ENCODE measurements at places on chromosomes 16 and 17. TPM values are rescaled to one million over a fixed set of nuclear protein-coding genes. Genes with fewer than 3 reads are reported as not detected.

The PDILT gene
- not detected for total RNA-seq

The CCL13 gene
- not detected for total RNA-seq

- DNase-seq = no peak
These were observed 23.1 kb downstream of the PDIA2 start for GRCh38 chr16:305916-306626.

The TNFRSF17 gene
- total RNA-seq = not detected

DNA sequence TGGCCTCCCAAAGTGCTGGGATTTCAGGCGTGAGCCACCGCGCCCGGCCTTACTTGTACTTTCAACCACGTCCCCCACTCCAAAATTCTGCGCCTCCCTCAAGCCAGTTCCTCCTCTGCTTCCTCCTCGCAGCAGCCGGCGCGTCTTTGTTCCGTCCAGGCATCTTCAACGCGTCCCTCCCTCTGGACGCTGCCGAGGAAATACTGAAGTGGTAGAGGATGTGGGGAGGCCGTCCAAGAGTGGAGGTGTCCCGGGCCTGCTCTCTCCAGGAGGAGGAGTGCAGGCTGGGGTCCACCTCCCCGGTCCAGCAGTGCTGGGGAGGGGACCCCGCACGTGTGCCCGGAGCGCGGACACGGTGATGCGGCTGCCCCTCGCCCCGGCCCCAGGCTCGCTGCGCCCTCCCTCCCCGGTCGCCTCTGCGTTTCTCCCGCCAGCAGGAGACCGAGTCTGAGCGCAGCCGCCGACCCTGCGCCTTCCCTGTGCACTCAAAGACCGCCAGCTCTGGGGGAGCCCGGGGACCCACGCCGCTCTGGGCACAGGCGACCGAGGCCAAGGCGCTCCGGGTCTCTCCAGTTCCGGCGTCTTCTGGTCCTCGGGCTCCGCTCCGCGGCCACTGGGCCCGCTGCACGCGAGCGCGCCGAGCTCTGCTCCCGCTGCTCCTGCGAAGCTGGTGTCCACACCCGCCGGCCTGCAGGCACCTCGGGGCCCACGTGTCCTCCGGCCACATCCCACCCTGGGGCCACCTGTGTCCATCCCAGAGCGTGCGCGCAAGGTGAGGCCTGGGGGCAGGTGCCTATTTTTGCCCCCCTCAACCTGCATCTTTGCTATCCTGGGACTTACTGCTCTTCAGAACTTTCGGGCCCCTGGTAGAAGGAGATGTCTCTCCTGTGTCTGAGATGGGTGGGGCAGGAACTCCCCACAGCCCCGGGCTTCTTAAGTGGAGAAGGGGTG lies 31.7 kb downstream of the OSBPL7 start:
- no peak for DNase-seq

The CACNG4 gene
- not detected for total RNA-seq

DNA sequence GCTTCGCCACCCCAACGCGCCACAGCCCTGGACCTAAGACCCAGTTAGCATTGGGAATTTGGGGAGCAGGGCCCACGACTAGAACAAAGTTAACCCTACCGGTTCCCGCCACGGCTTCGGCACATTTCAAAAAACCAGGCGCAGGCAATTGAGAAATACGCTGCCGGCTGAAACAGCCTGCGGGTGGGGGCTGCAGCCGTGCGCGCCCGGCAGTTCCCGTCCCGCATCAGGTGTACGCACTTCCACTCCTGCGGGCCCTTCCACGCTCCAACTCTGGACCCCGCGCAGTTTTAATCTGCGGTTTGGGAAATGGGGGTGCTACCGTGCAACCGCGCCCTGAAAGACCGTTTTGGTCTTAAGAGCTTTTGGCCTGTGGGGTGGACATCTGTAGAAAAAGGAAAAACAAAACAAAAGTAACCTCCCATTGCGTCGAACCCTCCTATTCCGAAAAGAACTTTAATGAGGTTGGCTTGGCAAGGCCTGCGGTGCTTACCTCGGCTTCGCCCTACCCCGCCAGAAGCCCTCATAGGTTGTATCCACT lies 7.1 kb downstream of the IRX5 start:
- DNase-seq = no peak

DNA sequence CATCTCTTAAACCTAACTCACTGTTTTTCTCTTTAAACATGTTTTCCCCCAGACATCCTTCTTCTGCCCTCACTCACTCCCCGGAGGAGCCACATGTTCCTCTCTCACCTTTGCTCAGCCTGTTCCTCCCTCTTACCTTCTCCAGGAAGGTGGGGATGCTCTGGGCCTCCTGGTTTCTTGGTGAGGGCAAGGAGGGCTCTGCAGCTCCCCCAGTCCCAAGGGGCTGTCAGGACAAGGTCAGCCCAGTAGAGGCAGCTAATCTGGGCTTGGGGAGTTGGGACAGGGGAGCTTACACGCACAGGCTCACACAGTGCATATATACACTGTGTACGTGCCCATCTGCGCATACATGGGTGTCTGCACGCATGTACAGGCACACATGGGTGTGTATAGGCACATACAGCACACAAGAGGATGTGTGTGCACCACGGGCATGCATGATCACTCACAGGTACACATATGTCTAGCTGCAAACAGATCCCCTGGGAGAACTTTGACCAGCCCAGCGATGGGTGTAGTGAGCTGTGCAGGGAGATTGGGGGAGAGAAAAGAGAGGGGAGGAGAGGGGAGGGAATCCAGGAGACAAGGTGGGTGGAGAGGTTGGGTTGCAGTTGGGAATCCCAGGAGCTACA lies 28.6 kb upstream of the SPNS3 start:
- DNase-seq = no peak

GRCh38 chr17:8556074-8556473 lies 74.5 kb downstream of the MYH10 start:
- DNase-seq = no peak

DNA sequence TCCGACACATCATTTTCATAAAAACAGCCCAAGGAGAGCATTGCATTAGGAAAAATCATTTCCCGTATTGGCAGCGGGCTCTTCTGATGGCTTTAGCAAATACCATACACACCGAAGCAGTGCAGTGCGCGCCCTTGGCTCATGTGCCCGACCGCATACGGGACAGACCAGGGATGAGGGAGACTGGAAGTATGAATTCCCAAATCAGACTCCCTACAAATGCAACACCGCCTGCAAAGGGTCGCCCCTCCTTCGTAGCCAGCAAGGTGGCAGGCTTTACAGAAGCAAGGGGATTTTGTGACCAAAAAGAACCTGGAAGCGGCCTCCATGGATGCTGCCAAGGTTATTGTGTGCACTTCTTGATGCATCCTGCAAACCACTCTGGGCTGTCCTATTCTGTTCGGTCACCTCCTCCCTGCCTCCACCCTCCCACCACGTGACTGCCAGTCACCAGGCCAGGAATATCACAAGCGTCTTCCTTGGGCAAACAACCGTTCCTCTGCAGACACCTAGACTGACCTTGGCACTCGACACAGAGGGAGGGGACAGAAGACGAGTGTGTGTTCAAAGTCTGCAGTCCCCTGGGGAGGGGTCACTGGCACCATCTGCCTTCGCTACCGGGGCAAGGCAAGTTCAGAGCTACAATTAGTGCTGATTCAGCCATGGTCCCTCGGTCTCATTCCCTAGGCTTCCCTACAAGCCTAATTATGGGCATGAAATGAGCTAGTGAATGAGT lies 460.4 kb downstream of the SLC39A11 start:
- DNase-seq = no peak

GRCh38 chr17:49746791-49747490 lies 17.0 kb downstream of the FAM117A start:
- peak; percentile 49 for DNase-seq

The DDX42 gene
- 107 TPM for total RNA-seq

DNA sequence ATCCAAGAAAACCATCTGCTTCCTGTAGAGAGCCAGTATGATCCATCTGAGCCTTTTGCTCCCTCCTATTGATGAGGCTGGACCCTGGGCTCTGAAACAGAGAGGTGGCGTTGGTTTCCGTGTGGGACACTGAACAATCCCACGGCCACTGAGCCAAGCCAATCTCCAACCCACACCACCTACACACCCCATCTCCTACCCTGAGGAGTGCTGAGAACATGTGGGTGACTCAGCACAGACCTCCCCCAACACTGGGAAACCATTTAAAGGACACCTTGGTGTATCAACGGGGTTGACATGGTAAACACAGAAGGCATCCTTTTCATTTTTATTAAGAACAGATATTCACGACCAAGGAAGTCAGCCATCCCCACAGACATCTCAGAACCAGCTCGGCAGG lies 332.1 kb downstream of the SLC39A11 start:
- no peak for DNase-seq

DNA sequence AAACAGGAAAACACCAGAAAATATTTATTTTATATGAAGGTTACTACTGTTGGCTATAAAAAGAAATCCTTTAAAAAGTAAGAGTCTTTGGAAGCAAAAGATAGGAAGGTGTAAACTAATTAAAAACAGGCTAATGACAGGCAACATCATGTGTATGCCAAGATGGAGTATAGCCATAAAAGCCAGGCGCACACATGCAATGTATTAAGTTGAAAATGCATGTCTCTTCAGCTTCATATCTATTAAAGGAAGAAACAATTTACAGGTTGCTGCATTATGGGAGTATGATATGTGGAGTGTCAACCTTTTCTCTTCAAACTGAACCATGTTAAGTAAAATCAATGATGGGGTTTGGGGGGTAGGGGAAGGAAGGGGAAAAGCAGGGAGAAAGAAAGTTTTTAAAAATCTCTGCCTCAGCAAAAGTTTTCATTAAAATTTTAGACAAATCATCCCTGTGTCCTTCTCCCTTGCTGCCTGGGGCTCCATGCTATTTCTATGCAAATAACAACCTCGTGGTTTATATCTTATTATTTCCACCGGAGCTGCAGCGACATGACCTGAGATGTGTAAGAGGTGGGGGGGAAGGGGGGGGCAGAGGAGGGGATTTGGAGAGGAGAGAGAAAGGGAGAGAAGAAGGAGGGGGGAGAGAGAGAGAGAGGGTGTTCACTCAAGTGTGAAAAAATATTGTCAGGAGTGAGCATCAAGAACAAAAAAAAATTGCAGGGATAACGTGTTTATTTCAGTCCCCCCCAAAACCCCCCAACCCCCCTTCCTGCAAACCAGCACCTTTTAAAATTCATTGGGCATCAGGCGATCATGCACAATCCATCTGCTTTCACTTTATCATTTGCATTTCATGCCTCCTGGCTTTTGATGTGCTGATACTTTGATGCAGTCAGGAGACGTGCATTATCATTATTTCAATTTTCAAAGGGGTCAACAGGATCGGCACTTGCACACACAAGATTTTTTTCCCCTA lies 197.6 kb downstream of the AATF start:
- DNase-seq = no peak

All from natural killer cell treated with Interleukin-12 subunit alpha and Interleukin-12 subunit beta and Interleukin-15 and Interleukin-18, amount 100 ng/mL, for 72 hours (primary cell).